ENCODE measurements at places on chromosomes 7 and 10. TPM values are rescaled to one million over a fixed set of nuclear protein-coding genes. Genes with fewer than 3 reads are reported as not detected.

- DNase-seq = no peak
Observed at GRCh38 chr7:105365541-105366534, 22.9 kb downstream of the SRPK2 start.

GRCh38 chr7:88071994-88072714 is 138.1 kb downstream of the ADAM22 start:
- no peak for DNase-seq

DNA sequence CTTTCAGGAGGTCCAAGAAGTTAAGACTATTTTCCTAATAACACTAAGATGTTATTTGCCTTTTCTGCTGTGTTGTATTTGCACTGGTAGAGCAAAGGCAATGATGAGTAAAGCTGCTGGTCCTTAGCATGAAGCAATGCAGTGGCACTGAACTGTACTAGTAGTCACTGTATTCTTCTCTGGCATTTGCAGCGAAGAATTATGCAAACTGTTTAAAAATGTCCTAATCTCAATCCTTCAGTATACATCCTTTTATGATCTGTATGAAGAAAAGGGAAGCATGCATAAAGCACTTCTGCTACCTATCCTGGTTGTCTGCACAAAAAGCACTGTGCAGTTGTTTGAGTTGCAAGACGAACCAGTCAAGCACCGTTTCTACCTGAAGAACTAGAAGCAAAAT is 20.4 kb downstream of the IGF2BP3 start:
- no peak for DNase-seq

PRSS37 gene
- not detected for total RNA-seq

DNA sequence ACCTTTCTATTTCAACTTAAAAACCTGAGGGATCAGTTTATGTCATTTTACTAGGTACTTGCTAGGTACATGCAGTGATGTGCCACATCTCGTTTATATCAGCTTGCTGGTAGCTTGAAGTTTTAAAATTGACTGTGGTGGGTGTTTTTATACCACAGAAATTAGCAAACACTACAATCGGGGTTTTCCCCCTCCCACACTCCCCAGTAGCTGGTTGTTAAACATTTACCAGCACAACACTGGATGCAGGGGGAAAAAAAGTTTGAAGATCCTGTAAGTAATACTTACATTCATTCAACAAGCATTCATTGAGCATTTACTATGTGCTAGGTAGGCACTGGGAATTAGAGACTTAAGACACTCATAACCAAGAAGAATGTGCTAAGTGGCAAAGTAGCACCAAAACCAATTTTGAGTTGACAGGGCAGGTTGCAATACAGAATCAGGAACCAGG is 32.6 kb downstream of the USP6NL start:
- no peak for DNase-seq

DNA sequence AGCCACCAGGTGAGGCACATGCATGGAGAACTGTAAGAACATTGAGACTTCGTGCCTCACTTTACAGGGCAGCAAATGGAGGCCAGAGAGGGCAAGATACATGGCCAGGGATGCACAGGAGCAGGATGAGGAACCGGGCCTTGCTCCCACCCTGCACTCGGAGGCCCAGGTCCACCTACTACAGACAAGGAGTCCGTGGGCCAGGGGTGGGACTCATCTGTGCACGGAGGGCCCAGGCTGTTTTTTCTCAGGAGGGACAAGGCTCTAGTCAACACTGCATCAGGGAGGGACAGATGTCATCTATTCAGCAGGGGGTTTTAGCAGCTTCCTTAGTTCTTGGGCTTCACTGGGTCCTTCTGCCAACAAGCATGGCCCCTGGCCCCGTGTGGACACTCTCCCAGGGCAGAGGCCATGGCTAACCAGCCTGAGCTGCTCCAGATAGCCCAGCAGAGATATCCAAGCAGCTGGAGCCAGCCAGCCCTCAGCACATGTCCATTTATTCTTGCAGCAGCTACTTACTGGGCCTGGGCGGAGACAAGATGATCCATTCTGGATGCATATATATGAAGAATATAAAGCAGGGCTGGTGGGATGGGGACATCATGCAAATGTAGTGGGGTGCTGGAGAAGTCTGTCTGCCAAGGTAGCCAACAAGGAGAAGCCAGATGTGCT is 134.5 kb upstream of the RET start:
- DNase-seq = no peak

GIMAP4 gene
- 13.8 TPM for total RNA-seq

GRCh38 chr7:45657890-45658715 is 83.9 kb downstream of the ADCY1 start:
- DNase-seq = no peak

GRCh38 chr10:59672150-59672875 is 37.3 kb downstream of the SLC16A9 start:
- DNase-seq = no peak

DNA sequence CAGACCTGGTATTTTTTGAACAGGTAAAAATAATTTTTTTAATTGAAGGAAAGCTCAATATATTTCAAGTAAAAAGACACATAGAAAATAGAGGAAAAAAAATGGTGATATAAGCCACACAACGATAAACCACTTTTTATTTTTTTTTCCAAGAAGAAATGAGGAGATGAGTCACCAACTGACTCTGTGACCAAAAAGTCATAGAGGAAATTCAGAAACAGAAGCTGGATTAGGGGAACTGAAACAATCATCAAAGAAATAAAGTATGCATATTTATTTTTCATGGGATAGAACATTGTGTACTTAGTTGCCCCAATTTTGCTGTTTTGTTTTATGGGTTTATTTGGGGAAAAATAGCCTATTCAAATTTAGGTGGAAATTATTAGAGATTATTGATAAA is 176.8 kb upstream of the AGR3 start:
- no peak for DNase-seq

- DNase-seq = no peak
Observed at GRCh38 chr7:20793694-20794394, 7.2 kb upstream of the SP8 start.

DNA sequence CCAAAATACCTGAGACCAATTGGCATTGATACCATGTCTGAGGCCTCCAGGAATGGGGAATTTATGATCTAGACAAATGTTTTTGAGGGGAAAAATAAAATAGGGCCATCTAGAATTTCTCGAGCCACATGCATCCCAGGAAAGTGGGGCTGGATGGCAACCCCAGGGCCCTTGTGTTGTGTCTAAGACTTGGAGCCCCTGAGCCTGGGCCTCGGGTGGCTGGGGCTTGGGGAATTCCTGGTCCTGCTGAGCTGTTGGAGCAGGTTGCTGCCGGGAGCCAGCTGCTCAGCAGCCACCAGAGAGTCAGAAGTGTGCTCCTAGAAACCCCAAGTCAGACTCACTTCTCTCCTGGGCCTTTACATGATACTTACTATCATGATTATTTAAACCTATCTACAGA is 172.9 kb downstream of the WDR37 start:
- DNase-seq = no peak

OPALIN gene
- not detected for total RNA-seq

GRCh38 chr7:1474736-1475135 is 15.5 kb upstream of the MICALL2 start:
- DNase-seq = no peak
